ENCODE measurements at places on chromosomes 11 and 22. TPM values are rescaled to one million over a fixed set of nuclear protein-coding genes. Genes with fewer than 3 reads are reported as not detected.

DSCAML1 gene
- total RNA-seq, result 0.16 TPM

OR51B5 gene
- not detected for total RNA-seq

EPS8L2 gene
- 78.2 TPM for total RNA-seq

TSGA10IP gene
- not detected for total RNA-seq

BTBD18 gene
- total RNA-seq, result not detected

PLET1 gene
- not detected for total RNA-seq

SCGB1A1 gene
- not detected for total RNA-seq

BID gene
- total RNA-seq, result 74.3 TPM

CTSW gene
- total RNA-seq, result not detected

MMP27 gene
- not detected for total RNA-seq

OR56A1 gene
- not detected for total RNA-seq

GLYATL2 gene
- total RNA-seq, result not detected

MYOD1 gene
- not detected for total RNA-seq

PIH1D2 gene
- 1.3 TPM for total RNA-seq

SLC17A6 gene
- not detected for total RNA-seq

BAIAP2L2 gene
- 4.4 TPM for total RNA-seq

JHY gene
- total RNA-seq, result 3.4 TPM

SPON1 gene
- not detected for total RNA-seq

FOLR2 gene
- total RNA-seq, result not detected

OR6Q1 gene
- total RNA-seq, result not detected

TRIM49 gene
- not detected for total RNA-seq

MS4A2 gene
- not detected for total RNA-seq

Data from A549 treated with CpdA at 1 μM for 4 hours (cell line).